ENCODE measurements at places on chromosomes 6 and 20.

GRCh38 chr6:42530296-42530695 lies 33.5 kb upstream of the UBR2 start:
- no peak for DNase-seq

DNA sequence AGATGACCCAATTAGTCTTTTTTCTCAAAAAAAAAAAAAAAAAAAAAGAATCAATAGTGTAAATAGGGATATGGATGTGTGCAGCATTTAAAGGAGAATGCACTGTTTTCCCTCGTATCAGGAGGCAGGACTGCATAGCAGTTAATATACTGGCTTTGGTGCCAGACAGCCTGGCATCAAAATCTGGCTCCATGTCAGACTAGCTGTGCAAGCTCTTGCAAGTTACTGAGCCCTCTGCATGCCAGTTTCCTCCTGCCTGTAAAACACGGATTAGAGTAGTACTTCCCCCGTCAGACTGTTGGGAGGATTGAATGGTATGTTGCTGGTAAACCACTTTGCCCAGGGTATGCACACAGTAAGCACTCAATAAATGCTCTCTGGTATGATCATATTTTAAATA lies 594.2 kb upstream of the CHD6 start:
- DNase-seq, result no peak

GRCh38 chr20:20856306-20856705 lies 143.9 kb upstream of the RALGAPA2 start:
- DNase-seq, result no peak

GRCh38 chr20:36132802-36133211 lies 21.7 kb upstream of the EPB41L1 start:
- DNase-seq, result no peak

DNA sequence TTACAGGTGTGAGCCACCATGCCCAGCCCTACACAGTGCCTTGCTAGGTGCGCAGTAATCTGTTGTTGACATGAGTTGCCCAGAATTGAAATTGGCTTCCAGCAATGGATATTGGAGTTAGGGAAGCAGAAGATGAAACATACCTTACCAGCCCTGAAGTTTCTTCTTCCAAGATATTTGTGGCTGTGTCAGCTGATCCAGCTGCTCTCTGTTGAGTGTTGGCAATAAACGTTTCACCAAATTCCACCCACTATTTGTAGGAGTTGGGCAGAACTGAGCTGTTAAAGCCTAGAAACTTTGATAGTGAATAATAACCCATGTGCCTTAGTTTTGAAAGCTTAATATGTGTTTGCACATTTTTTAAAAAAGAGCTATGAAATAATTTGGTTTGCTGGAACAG lies 218.2 kb upstream of the SNX9 start:
- no peak for DNase-seq

DNA sequence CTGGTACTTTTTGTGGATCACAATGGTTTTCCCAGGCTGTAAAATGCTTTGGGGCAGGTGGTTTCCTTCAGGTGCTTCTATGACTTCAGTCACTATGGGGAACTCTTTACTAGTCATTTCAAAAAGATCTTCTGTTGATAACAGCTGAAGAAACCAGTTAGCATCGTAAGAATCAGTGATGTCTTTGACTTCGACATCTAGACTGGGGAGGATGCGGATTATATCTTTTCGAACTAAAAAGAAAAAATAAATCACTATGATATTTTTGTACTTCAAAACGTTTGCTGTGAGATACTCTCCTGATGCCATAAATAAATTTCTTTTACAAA lies 87.2 kb downstream of the THEMIS start:
- DNase-seq, result no peak

GRCh38 chr6:29791162-29791561 lies 36.5 kb upstream of the HLA-G start:
- DNase-seq, result no peak

- no peak for DNase-seq
These were observed 397.5 kb downstream of the TAF4 start for GRCh38 chr20:61668065-61668650.

- no peak for DNase-seq
These were observed 139.3 kb upstream of the FOXA2 start for GRCh38 chr20:22723659-22724058.

- DNase-seq, result no peak
These were observed 102.2 kb upstream of the RALGAPA2 start for GRCh38 chr20:20814685-20815084.

DNA sequence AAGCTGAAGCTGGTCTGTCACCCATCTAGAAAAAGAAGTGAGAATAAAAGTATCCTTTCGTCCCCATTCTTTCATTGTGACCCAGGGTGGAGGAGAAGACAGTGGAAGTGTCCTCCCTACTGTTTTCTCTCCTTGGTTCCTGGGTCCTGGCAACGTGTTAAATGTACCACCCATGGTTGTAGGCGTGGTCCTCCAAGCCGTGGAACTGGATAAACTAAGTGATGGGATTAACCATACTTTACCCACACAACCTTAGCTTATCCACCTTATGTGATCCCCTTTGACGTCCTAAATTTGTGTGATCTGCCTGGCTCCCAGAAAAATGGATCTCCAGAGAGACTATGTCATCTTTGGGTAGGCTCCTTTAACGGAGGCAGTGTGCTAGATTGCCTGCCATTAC lies 47.4 kb downstream of the HLA-DPB1 start:
- DNase-seq, result no peak

- no peak for DNase-seq
These were observed 1.5 kb upstream of the SNRNP48 start for GRCh38 chr6:7588506-7588905.

DNA sequence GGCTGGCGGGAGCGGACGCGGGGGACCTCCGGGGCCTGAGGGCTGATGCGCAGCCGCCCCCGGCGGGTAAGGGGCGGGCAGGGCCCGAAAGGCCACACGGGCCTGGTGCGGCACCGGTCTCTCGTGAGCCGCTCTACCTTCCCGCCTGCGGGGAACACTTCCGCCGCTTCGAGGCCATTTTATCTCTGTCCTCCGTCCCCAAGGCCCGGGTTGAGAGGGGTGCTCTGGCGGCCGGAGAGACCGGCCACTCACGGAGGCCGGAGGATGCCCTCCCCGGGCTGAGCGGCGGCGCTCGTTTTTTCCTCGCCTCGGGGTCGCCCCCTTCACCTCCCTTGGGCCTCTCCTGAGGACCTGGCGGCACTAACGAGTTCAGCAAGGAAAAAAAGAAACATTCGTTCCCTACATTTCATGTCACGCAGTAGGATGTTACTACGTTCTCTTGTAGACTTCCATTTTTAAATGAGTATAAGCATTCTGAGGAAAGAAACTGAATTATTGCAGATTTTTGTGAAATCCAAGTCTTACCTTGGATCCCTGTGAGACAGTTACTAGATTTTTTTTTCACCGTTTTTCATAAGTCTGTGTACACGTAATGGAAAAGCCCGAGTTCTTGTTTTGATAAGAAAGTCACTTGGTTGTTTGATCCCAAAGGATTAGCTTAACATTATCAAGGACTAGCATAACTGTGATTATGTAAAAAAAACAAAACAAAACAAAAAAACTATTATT lies 575 bp downstream of the WTAP start:
- peak; percentile 26 for DNase-seq

GRCh38 chr6:127191716-127192115 lies 73.2 kb downstream of the RSPO3 start:
- peak; percentile 52 for DNase-seq

DNA sequence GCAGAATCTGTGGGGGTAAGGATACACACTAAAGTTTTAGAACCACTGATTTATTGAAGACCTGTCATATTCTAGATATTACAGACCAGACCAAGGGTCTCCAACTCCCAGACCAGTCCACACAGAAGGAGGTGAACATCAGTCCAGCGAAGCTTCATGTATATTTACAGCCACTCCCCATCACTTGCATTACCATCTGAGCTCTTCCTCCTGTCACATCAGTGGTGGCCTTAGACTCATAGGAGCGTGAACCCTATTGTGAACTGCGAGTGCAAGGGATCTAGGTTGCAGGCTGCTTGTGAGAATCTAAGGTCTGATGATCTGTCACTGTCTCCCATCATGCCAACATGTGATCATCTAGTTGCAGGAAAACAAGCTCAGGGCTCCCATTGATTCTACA lies 5.0 kb upstream of the BCLAF1 start:
- DNase-seq, result no peak

- DNase-seq, result no peak
These were observed 6.4 kb downstream of the TNFRSF21 start for GRCh38 chr6:47303342-47303741.

DNA sequence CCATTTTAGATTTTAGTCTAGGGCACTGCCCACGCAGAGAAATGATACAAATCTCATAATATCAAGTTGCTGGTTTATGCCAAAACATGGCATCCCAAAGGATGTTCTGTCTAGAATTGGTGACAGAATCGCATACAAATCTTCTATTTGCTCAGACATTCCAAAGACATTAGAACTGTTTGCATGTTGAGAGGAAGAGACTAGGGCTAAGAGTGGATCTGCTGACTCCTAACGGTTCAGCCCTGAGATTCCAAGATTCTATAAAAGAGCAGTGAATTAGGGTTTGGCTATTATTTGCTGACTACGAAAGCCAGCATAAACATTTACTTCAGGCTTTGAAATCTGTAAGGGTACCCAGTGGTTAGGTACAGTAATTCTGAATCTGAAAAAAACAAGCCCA lies 3.6 kb downstream of the EPB41L2 start:
- DNase-seq, result no peak

DNA sequence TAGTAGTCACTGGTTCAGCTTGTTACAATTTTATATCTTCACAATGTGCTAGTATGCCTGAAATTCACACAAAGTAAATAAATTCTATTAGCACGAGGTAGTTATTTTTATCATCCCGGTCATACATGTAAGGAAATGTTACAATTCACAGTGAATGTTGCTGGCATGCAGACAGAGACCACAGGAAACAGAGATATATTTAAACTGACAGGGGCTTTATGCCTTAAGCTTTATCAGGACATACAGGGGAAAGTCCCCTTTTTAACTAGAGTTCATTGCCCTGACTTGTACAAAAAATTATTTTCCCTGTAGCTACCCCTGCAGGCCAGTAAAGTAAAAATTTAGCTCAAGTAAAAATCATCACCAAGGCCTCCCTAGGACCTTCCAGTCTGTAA lies 712.0 kb upstream of the NRSN1 start:
- DNase-seq, result peak; percentile 10

GRCh38 chr6:137815692-137816091 lies 51.4 kb upstream of the TNFAIP3 start:
- DNase-seq, result no peak

DNA sequence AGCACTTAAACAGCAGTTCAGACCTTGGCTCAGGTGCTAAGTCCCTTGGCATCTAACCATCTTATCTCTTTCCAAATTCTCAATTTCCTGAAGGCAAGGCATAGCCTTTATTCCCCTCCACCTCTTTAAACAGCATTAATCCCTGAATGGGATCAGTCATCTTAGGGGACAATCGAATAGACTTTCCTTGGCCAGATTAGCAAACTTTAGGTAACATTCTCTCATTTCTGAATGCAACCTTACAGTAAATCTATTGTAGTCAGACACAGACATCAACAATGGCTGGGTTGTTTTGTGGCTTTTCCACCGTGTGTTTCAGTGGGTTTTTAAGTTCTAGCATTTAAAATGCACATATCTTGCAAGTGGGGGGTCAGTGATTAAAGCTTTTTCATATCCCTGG lies 56.8 kb downstream of the ATP9A start:
- no peak for DNase-seq

DNA sequence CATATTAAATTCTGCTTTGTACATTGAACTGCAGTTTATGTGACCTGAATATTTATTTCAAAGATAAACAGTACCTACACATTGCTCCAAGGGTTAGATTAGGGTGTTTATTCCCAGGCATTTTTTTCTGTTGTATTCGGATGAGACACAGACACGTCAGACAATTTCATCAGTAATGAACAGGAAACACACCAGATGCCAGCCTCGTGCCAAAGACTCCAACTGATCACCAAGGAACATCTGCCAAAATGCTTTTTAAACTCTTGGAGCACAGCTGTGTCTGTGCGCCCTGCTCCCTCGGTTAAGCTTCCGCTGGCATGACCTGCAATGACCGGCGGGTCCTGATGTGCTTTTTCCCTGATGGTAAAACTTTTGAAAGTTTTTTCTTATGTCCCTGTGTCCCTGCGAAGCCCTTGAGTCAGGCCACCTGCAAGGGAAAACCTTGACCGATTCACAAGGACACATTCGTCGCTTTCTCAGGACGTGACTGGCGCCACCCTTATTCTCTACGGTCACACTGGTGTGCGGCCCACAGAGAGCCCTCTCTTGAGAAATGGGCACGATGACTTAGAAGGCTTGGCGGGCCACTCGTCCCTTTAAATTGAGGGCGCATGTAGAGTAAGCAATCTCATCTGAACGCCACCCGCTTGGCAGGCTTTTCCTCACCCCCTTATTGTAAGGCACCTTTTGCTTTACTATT lies 173.9 kb downstream of the QKI start:
- DNase-seq, result no peak

DNA sequence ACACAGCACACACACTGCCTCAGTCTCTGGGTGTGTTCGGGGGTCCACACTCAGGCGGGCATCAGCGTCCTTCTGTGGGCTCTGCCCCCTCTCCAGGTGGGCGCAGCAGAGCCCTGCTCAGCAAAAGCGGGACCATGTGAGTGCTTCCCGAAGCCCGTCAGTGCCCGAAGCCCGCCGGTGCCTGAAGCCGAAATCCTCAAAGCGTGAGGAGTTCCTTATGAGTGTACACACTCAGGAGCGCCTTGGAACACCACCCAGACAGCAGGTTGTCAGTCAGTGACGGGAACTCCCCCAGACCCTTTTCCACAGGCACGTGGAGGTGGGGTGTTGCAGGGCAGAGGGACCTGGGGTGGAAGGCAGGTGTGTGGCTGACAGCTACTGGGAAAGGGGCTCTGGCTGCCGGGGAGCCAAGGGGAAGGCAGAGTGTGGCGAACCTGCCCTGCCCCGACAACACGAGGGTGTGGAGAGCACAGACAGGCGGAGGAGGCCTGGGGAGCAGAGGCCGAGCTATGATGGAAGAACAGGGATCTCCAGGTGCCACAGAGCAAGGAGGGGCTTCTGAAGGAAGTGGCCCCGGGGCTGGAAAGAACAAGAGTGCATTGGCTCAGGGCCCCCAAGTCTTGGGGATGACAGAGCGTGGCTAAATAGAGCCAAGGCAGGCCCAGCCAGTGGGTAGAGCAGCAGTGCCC lies 87.7 kb downstream of the RAMACL start:
- DNase-seq, result no peak

GRCh38 chr6:10151144-10151915 lies 263.5 kb downstream of the TFAP2A start:
- DNase-seq, result no peak

- no peak for DNase-seq
These were observed 76.9 kb downstream of the SYNDIG1 start for GRCh38 chr20:24546232-24546892.
